ENCODE measurements at places on chromosomes 11 and 22. TPM values are rescaled to one million over a fixed set of nuclear protein-coding genes. Genes with fewer than 3 reads are reported as not detected.

- DNase-seq = peak; percentile 76
Observed at GRCh38 chr11:71447791-71448256, 369 bp downstream of the DHCR7 start.

GRCh38 chr11:68331338-68331947, 19.1 kb downstream of the LRP5 start:
- no peak for DNase-seq

GRCh38 chr11:10608584-10608983, 40.1 kb upstream of the LYVE1 start:
- no peak for DNase-seq

GRCh38 chr22:44164031-44164430, 16.7 kb upstream of the PARVG start:
- no peak for DNase-seq

DNA sequence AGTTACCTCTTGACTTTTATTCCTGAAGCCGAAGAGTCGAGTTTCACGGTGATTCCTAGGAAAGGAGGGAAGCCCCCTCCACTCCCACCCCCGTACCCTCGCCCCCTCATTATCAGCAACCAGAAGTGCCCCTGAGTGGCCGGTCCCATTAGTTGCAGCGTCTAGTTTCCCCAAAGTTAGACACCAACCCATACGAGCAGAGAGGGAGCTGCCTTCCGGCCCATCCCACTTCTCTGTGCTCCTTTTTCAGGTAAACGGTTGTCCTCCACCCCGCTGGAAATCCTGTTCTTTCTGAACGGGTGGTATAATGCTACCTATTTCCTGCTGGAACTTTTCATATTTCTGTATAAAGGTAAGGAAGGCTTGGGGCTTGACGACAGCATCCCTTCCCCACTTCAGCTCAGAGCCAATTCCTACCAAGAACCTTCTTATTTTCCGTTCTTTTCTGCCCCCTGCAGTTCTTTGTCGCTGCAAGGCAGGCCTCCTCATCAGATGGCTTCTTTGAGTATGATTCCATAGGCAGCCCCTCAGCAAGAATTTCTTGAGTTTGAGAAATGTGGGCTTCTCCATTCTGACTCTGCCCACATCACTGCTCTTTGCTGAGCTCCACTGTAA, 701 bp downstream of the TMEM216 start:
- DNase-seq = no peak

ZBTB16 gene
- total RNA-seq = 22.7 TPM

Measured in sciatic nerve (tissue), 2 donors.